ENCODE measurements at places on chromosomes 11 and 22.

DNA sequence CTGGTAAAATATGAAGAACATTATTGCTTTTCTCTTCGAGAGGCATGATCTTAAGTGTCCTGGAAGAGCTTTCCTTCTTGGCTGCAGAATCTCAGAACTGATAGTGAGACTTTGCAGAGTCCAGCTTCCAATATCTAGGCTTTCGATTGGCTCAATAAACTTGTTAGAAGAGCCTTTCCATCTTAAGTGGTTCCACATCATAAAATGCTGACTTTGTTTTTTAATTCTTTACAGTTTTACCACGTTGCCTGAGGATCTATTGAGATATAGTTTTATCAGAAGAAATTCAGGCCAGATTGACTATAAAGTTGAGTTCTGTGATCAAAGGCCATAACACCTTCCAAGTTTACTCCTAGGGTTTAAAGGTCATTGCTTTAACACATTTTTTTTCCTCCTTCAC, 15.6 kb upstream of the DNAJB7 start:
- DNase-seq: no peak

DNA sequence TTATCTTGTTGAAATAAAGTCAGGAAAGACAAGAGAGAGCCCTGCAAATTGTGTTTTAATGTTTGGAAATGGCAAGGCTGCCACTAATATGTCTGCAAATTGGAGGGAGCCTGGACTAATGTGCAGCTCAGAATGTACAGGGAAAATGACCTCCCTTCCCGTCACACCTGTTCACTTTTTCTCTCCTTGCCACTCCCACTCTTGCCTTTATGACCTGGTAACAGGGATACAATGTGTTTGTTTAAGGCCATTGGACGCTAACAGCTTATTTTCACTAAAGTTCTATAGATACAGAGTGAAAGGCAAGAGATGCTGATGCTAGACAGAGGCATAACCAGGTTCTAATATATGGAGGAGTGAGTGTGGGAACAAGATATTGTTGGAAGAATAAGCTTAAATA, 203.9 kb downstream of the RAB38 start:
- DNase-seq: no peak

DNA sequence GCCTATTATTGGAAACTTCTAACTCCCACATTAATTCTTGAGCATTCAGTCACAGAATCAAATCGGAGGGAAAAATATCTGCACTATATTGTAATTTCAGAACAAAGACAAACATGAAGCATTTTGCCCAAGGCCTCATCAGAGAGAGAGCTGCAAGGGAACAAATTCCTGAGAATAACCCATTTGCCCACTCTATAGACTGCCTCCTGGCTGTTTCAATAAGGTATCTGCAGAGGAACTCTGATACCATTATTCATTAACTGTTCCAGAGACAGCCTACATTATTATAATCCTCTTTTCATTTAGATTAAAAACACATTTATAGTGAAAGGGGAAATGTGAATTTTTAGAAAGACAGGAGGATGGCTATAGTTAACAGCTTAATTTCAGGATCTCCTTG, 663.9 kb downstream of the DLG2 start:
- no peak for DNase-seq

DNA sequence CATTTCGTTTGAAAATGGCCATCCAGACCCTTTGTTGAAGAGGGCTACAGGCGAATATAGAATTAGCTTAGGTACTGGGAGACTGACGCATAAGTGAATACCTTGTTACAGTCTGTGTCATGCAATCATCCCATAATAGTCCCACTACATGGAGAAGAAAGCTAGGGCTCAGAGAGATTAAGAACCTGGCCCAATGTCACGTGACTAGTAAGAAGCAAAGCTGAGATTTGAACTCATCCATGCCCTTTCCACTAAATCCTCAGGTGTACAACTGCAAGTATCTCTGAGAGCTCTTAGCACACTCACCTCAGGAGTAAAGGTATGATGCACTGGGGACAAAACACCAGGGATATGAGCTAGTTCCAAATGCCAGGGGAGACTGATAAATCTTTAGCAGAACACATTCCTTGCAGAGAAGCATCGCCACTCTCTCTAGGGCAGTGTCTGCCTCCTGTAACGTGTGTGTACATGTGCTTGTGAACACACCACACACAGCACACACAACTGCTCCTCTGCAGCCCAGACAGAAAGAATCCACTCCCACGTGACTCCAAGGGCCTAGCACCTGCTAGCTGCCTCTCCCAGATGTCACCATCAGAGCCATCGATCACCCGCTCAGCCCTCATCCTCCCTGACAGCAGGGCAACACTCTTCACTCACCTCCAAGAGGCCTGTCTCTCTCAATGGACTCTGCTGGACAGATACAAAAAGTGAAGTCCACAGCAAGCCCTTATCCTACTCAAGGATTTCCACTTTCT, 402.8 kb downstream of the NXPE2 start:
- DNase-seq: peak; percentile 68

DNA sequence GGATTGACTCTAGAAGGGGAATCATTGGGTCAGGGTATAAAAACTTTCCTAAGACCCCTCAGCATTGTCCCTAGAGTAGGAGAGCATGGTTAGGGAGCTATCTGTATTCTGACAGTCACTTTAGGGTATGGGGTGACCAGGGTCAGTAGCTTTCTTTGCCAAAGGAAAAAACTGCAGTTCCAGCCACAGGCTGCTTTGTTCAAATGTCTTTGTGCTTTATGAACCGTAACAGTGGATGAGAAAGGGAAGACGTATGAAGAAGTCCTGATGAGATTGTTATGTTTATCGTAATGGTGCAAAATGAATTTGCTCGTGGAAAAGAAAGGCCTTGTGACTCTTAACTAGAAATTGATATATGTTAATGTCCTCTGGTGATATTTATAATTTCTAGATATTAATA, 30.0 kb downstream of the CYB5R2 start:
- no peak for DNase-seq

GRCh38 chr11:8913961-8914660, 3.1 kb downstream of the AKIP1 start:
- DNase-seq: peak; percentile 35

DNA sequence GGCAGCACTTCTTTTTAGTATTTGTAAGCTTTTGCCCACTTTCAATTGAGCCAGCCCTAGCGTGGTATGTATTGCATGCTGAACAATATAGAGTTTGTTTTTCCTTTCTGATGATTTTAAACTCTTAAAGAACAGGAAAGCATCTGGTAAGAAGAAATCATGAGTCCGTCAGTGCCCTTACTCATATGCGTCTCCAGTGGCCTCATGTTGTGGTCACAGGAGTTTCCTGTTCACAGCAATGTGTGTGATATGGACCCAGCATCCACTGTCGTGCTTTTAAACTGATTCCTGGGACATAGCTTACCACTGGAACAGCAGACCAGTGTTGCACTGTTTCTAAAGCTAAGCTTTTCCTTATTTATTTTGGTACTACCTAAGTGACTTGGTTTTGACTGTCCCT, 40.1 kb downstream of the BID start:
- DNase-seq: no peak

Measured in NCI-H187 treated with DMSO at 0.1 percent for 48 hours (cell line).